ENCODE measurements at places on chromosomes 3 and 15.

DNA sequence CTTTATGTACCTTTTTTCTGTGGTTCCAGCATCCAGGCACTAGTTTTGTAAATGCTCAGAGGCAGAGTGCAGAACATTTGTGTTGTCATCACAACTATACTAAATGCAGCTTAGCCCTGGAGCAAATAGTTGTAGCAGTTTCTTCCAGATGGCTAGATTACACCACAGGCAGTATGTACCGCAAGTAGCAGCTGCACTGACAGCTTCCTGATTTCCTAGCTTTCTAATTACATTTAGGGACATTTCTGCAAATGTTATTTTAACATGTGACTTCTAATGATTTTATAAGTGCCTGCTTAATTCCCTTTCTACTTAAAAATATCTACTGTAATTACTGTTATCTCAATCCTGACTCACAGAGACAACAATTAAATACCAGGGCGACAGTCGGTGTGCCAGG is 106.5 kb downstream of the NR2E3 start:
- no peak for DNase-seq

- DNase-seq = no peak
These were observed 127.6 kb upstream of the MEF2A start for GRCh38 chr15:99438224-99438585.

- DNase-seq = no peak
These were observed 287.8 kb downstream of the XXYLT1 start for GRCh38 chr3:194983121-194983520.

- peak; percentile 13 for DNase-seq
These were observed 89.3 kb upstream of the C2CD4B start for GRCh38 chr15:62254137-62254934.
